ENCODE measurements at places on chromosomes 2 and 18. TPM values are rescaled to one million over a fixed set of nuclear protein-coding genes. Genes with fewer than 3 reads are reported as not detected.

The TEKT4 gene
- total RNA-seq: not detected

DNA sequence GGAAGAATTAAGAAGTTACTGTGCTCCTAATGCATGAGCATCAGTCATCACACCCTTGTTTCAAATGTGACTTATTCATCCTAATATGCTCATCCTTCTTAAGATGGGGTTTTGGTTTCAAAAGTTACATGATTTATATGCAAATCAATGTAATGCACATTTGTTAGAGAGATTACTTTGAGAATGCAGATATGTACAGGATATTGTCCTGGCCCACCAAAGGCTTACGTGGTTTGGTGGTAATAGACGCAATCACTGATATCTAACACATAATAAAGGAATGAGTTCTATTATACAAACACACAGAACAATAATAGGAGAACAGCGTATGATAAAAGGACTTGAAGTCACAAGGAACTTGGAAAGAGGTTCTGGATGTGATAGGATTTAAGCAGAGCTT is 11.1 kb upstream of the COL5A2 start:
- DNase-seq: no peak

DNA sequence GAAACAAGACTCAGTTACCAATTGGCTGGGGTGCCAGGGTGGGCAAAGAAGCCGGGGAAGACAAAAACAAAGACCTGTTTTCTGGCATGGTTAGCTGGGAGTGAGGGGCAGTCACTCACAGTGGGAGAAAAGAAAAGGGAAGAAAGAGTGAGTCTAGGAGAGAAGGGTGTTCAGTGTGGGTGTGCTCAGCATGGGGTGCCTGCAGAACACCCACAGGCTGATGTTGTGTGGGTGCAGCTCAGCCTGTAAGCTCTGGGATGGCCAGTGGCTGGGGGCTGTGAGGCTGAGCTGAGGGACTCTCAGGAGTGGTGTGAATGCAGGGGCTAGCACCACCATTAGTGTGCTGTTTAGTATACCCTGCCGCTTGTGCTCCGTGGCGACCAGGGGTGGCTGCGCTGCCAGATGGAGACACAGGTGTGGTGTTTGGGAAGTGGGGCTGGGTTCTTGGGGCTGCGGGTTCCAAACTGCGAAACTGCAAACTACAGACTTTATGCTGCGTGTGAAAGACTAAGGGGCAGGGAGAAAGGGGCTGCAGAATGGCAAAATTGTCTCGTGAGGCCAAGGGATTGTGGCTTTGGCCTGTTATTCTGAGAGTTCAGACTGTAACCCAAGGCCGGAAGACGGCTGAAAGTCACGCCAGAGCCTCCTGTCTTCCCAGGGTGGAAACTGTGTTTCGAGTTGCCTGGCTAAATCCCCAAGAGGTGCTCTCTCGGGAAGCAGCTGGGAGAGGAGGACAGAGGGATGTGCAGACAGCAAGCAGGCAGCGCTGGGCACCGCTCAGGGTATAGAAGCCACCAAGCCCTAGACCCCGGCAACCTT is 156.3 kb downstream of the TTC32 start:
- no peak for DNase-seq

- DNase-seq: no peak
Measured at GRCh38 chr18:48186861-48187260, 222.3 kb downstream of the ZBTB7C start.

DNA sequence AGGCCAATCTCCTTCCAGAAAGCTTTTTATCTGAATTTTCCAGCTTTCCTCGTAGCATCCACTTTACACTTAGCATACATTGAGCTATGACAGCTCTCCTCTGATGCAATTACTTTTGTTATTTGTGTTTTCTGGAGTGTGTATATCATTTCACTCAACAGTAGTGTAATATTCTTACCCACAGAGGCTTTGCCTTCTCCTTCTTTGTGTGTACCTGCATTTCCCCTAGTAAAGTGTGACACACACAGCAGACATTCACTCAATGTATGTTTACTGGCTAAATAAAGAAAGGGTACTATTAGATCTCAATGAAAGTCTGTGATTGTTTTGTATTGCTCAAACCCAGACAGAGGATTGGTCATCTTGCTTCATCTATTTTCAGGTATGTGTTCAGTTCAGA is 193.7 kb upstream of the MEX3C start:
- peak; percentile 46 for DNase-seq

Measured in osteoblast (primary cell).